Stimulated activated CD8-positive, alpha-beta memory T cell treated with anti-CD3 and anti-CD28 coated beads, Interleukin-4, amount 100 ng/mL, for 4 hours (primary cell): ENCODE measurements at places on chromosomes 6 and 20.

- DNase-seq: no peak
Observed at GRCh38 chr6:63716169-63716568, 80.6 kb downstream of the PHF3 start.

DNA sequence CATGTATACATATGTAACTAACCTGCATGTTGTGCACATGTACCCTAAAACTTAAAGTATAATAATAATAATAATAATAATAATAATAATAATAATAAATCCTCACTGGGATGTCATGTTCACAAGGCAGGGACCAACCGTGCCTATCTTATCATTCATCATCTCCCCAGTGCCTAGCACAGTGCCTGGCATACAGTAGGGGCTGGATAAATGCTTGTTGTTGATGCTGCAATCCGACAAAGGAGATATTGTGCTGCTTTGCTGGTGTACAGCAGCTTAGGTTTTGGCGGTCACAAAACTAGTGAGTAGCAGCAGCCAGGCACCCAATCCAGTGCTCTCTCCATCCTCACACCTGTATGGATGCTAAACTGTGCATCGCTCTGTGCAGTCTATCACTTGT is 94.1 kb upstream of the ASF1A start:
- DNase-seq: no peak

DNA sequence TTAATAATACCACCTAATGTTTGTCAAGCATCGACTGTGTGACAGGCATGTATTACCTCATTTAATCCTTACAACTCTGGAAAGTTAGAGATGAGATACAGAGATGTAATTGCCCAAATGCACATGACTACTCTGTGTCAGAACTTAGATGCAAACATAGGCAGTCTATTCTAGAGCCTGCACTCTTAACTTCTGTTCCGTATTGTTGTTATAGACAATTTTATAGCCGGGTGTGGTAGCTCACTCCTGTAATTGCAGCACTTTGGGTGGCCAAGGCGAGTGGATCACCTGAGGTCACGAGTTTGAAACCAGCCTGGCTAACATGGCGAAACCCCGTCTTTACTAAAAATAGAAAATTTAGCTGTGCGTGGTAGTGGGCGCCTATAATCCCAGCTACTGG is 15.0 kb downstream of the IFT52 start:
- DNase-seq: no peak

DNA sequence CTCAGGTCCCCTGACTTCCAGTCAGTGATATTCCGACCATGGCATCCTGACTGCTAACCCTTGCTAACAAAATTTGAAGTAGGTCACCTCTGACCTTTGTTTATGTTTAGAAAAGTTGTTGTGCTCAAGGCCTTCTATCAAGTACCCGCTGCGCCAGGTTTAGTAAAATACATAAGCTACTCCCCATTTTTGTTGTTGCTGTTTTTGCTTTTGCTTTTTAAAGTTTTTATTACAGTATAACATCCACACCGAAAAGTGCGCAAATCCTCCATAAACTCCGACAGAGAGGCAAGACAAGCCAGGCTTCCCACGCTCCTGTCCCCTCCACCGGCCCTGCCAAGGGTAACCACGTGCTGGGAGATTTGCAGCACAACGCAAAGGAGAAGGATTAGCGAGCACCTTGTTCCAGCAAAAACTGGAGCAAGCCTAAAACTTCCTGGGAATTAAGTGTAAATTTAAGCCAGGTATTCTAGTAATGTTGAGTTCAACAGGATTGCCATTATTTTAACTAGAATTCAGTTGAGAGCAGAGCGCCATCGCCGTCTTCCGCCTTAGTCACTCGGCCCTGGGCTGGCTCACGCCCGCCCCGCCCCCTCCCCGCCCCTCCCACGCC is 17.8 kb upstream of the HMGN4 start:
- DNase-seq: no peak

GRCh38 chr6:7909323-7910276 is 988 bp downstream of the TXNDC5 start:
- DNase-seq: no peak

GRCh38 chr6:16166871-16167608 is 38.2 kb downstream of the MYLIP start:
- no peak for DNase-seq

DNA sequence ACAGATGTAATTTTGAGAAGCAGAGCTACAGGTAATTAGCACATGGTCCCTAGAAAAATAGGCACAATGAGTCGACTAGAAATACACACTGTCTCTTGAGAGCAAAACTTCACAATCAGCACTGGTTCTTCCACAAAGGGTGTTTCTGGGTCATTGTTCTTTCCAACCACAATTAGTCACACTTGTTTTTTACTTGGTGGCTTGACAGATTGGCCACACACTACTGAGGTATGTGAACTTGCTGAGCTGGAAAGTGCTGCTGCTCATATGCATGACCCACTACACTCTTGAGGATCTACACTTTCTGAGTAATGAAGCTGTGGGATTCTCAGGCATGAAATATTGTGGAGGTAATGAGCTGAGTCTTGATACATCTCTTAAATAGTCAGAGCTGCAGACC is 347.7 kb downstream of the BCKDHB start:
- DNase-seq: no peak

- DNase-seq: no peak
Observed at GRCh38 chr6:16800341-16800740, 39.1 kb upstream of the ATXN1 start.

DNA sequence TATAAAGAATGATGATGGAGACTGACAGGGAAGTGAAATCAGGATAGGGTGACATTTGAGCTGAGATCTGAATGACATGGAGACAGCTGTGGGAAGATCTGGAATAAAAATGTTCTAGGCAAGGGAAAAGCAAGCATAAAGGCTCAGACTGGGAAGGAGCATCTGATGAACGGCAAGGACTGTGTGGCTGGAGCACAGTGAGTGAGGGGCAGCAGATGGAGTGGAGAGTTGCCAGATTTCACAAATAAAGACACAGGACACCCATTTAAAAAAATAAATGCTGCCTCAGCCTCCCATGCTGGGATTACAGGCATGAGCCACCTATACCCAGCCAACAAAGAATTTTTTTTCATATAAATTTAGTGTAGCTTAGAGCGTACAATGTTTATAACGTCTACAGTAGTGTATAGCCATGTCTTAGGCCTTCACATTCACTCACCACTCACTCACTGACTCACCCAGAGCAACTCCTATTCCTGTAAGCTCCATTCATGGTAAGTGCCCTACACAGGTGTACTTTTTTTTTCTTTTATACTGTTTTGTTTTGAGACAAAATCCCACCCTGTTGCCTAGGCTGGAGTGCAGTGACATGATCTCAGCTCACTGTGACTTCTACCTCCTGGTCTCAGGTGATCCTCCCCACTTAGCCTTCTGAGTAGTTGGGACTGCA is 2.4 kb upstream of the ZBTB24 start:
- DNase-seq: no peak

DNA sequence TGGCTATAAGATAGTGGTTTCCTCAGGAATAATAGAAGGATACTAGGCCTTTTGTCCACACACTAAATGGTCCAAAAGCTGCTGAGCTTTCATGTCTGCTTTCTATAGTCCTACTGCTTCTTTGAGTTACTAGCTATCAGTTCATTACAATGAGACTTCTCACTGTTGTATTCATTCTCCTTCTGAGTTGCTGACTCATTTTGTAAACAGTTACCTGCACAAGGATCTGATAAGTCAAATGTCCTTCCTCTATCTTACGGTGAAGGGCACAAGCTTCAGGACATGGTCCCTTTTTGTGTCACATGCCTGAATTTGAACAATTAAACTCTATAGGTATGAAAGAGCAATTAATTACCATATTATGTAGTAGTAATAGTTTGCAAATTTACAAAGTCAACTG is 90.5 kb downstream of the MAN1A1 start:
- no peak for DNase-seq

GRCh38 chr6:7828124-7828523 is 82.5 kb downstream of the TXNDC5 start:
- no peak for DNase-seq

GRCh38 chr6:53845280-53846195 is 50.7 kb downstream of the LRRC1 start:
- no peak for DNase-seq

GRCh38 chr20:15794409-15794808 is 778.8 kb downstream of the KIF16B start:
- DNase-seq: no peak

DNA sequence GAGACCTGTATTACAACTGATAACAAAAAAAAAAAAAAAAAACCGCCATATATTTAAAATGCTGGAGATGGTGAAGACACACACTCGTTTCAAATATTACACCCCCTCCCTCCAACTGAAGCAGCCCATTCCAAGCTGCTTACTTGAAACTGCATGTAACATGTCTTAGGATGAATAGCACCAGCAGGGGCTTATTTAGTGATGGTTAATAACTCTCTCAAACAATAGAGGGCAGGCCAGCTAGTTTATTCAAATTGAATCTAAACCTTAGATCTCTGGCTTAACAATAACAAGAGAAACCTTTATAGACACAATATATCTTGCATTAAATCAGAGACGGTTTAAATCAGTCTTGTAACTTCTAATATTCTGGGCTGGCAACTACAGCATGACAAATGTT is 9.3 kb upstream of the JPH2 start:
- DNase-seq: no peak

- no peak for DNase-seq
Observed at GRCh38 chr20:57946559-57947315, 236.9 kb upstream of the PMEPA1 start.

DNA sequence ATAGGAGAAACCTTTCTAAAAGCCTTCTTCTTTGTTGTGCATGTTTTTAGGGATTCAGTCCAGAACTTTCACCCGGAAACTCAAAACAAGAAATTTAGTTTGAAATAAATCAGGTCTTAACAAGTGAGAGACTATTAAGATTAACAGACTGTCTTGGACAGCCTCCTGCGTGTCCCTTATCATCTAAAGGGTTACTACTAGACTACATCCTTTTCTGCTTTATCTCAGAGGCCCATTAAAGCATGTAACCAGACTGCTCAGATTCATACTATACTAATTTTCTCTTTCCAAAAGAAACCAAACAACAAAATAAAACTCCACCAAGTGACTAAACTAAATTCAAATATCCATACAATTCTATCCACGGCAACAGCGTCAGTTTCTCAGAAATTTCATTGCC is 173.8 kb downstream of the GMPR start:
- DNase-seq: no peak

DNA sequence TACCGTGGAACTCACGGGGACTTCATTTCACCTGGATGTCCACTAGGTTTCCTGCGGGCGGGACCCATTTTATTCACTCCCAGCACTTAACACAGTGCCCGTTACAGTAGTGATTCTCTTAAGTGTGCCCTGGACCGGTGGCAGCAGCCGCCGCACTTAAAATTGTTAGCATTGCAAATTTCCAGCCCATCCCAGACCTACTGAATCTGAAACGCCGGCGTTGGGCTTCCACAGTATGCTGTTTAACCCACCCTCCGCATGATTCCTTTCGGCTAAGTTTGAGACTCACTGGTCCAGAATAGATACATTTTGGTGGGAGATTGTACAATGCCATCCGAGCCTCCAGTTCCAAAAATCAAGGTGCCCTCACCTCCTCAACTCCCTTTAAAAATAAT is 967 bp downstream of the SMPDL3A start:
- no peak for DNase-seq

DNA sequence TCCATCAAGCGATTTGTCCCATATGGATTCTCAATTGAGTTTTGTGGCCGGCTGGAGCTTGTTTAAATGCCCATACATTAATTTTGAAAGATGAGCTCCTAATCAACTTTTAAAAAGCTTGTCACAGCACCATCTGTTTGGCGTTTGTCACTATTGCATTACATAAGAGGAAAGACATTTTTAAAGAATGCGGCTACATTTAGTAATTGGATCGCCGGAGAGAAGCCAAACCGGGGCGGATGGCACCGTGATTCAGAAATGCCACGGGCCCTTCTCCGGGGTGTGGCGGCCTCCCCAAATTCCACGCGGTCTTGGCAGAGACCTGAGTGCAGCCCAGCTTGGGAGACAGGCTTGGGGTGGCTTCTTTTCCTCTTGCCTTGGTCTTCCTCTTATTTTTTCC is 67.7 kb upstream of the ZNFX1 start:
- no peak for DNase-seq

GRCh38 chr6:119626884-119627619 is 277.5 kb upstream of the MAN1A1 start:
- DNase-seq: no peak

- DNase-seq: no peak
Observed at GRCh38 chr6:118881440-118882313, 12.3 kb upstream of the ASF1A start.

GRCh38 chr6:116144605-116145004 is 18.7 kb upstream of the COL10A1 start:
- no peak for DNase-seq

GRCh38 chr6:52423971-52424381 is 3.8 kb downstream of the EFHC1 start:
- DNase-seq: no peak
